ENCODE measurements at places on chromosomes 5 and 9.

DNA sequence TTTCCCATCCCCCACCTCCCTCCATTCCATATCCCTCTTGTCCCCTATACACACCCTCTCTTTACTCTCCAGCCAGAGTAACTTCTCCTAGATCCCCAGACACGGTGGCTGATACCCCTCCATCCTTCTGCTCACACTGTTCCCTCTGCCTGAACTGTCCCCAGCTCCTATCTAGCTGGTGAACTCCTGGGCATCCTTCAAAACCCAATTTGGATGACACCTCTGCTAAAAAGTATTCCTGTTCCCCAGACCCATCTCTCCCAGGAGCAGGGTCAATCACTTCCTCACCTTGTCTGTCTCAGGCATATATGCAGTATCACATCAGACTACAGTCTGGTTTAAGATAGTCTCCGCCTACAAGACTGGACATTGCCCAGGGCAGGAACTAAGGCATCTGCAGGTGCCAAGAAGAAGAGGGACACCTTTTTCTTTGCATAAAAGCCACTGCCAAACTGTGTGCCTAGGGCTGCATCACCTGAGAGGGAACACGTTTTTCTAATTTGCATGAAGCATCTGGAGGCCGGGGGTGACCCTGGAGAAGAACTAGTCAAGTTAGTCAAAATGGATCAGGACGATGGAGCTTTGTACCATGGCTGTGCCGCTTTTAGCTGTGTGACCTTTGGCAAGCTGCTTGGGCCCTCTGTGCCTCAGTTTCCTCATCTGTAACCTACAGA, 27.1 kb downstream of the NR5A1 start:
- DNase-seq = no peak

- DNase-seq = no peak
Measured at GRCh38 chr9:14434158-14434504, 120.2 kb upstream of the NFIB start.

GRCh38 chr5:89759802-89760201, 649.8 kb downstream of the CETN3 start:
- no peak for DNase-seq

DNA sequence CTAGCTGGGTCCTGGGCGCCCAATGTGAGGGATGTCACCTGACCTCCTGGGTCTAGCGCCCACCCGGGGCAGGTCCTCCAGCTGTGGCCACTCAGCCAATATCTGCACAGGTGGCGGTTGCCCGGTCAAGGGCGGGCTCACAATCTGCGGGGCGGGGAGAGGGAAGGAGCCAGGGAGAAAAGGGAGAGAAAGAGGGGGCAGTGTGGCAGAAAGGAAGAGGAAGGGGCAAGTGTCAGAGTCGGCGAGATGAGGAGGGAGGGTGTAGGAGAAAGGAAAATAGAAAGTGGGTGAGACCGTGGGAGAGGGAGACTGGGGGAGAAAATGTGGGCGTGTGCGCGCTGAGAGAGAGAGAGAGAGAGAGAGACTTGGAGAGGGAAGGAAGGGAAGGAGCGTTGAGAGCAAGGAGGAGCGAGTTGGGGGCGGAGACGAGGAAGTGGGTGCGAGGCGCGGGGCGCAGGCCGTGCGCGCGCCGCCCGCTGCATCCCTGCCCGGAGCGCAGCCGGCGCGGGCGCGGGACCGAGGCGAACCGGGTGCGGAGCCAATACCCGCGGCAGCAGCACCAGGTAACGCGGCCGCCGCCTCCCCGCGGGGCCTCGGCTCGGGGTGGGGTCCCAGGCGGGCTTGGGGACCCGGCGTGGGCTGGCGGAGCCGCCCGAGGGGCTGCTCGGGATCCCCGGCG, at the start of gene HRH2:
Gene HRH2 (plus strand): TSS at position 479 of the 679 bp plus-strand sequence. CDS start 25,163 bp downstream, outside the sequence.
- DNase-seq = no peak

DNA sequence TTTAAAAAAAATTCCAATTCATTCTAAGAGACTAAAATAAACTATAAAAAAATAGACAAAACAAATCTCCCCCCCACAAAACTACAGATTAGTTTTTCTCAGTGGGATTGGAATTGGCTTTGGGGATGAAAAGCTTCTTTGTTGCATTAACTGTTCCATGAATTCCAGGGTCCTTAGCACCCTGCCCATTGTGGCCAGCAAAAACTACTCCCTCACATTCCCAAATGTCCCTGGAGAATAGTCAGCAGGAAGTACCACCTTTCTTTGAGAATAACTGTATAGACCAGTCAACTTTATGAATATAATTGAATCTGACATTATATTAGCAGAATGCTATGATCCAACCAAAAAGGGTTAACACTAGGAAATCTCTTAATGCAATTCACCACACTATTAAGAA, 147.9 kb downstream of the LPAR1 start:
- DNase-seq = no peak

GRCh38 chr9:37141015-37141414, 20.6 kb downstream of the ZCCHC7 start:
- DNase-seq = no peak

GRCh38 chr9:101369286-101369685, 15.5 kb downstream of the BAAT start:
- peak; percentile 11 for DNase-seq

GRCh38 chr9:12980085-12980851, 205.4 kb downstream of the LURAP1L start:
- DNase-seq = no peak

- no peak for DNase-seq
Measured at GRCh38 chr5:81646469-81646995, 104.4 kb downstream of the SSBP2 start.

- DNase-seq = no peak
Measured at GRCh38 chr9:90296539-90296938, 346.1 kb downstream of the DIRAS2 start.

DNA sequence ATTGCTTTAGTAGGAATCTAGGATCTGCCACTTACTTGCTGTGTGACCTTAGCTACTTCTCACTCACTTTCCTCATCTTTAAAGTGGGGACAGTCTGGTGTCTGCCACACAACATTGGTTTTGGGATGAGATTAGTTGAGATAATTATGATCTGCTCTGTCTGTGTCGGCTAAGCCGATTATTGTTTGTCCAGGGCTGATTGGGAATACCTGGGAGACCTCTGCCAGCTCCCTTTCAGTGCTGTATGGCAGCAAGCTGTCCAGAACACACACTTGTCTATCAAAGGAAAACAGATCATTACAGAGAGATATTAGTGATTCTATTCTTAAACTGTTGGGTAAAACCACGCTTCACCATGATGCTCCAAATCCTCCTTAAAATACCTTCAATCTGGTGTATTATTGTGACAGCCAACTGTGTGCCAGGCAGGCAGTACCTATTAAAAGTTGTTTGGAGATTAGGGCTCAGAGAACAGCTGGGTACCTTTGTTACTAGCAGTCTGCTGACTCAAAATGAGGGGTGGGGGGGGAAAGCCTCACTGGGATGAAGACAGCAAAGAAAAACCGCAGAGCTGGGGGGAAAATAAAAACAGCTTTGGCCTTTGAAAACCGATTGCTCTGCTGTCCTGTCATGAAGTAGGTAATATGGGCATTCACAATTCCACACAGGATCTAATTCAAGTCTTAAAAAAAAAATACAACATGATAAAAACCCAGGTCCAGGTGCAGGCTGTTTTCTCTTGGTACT, 458.4 kb upstream of the C9orf72 start:
- no peak for DNase-seq

GRCh38 chr5:15585841-15586591, 86.0 kb downstream of the FBXL7 start:
- peak; percentile 19 for DNase-seq

- no peak for DNase-seq
Measured at GRCh38 chr5:108367679-108368334, 14.1 kb downstream of the FBXL17 start.

DNA sequence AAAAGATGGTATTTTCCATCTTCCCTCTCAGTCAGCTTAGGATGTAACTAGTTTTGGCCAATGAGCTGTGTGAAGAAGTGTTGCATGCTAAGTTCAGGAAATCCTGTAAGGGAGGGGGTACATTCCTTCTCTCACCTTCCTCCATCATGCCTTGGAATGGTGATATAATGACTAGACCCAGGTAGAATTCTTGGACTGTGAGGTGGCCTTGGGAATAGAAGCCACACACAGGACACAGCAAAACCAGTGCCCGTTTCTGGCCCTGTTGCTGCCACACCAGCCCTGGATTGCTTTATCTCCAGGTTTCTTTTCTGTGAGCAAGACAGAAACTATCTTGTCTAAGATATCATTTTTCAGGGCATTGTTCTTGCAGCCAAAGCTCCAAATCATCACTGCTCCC, 10.5 kb upstream of the ZNF354A start:
- DNase-seq = no peak

DNA sequence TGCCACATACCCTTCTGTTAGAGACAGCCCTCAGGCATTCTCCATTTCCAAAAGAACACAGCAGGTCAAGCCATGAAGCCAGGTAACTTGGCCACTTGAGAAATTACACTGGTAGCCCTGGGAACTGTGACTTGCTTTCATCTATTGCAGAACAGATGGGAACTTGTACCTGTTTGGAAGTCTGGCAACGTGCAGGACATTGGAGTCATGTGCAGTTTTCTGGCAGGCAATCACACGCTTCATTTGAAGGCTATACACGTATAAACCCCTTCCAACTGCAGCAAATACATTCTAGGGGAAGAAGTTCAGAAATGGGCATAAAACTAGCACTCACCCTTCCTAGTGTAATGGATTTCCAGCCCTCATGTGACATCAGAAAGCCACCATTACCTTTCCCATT, 54.0 kb downstream of the WDR41 start:
- no peak for DNase-seq

DNA sequence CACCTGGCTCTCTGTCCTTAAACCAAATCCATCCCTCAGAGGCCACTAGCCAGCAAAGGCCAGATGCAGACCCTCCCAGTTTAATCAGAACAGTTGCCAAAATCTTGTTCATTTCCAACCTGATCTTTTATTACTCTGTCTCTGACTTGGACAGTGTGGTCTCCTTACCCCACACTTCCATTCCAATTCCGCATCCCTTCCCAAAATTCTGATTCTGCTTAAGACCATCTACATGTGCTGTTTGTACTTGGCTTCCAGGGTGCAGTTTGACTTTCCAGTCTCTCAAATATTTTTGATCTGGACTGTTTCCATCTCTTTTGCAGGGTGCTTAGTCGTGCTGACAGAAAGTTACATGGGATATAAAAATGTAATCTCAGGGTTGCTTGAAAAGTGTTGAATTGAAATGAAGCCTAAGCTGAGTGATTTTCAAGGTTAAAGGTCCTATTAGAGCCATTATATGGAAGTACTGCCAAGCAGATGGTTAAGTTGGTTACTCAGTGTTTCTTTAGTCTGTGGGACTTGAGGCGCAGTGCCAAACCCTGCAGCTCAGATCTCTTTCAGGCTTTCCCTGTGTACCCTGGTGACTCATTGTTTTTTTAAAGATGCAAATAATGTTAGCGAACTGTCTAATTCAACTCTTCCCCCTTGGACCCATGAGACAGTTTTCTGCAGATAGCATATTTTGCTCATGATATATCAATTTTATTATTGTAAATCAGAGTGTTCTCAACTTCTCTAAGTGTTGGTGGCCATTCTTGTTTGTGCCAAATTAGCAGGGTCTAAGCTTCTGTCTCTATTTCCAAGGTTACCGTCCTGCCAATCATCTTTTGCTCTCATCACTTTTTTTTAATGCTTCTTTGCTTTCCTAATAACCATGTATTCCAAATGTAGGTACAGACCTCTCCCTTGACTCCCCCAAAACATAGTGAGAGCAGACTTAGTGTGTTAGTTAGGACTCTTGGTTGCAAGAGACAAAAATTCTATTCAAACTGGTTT, 18.2 kb upstream of the DCP2 start:
- DNase-seq = peak; percentile 91

- peak; percentile 36 for DNase-seq
Measured at GRCh38 chr5:169299191-169299662, 1.7 kb downstream of the SLIT3 start.

GRCh38 chr9:116543731-116544400, 143.2 kb upstream of the TRIM32 start:
- peak; percentile 84 for DNase-seq

GRCh38 chr5:116476897-116477537, 97.6 kb downstream of the SEMA6A start:
- no peak for DNase-seq

DNA sequence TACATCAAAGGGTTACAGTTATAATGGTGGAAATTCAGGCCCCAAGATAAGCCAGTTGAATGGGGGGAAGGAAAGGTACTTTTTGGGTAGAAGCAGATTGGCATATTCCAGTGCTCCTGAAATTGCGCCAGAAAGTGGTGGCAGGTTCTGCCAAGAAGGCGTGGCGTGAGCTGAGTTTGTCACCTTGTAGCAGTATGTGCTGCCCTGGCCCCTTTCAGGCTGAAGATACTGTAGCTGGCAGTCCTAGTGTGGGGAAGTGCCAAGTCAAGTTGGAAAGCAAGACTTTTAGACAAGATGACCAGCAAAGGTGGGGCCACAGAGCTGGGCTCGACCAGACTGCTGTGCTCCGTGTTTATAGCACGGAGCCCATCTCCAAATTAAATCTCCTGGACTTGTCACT, 133.6 kb upstream of the GLRA1 start:
- no peak for DNase-seq
